Hepatic stellate cell (primary cell): ENCODE measurements at places on chromosomes 2 and 18.

DNA sequence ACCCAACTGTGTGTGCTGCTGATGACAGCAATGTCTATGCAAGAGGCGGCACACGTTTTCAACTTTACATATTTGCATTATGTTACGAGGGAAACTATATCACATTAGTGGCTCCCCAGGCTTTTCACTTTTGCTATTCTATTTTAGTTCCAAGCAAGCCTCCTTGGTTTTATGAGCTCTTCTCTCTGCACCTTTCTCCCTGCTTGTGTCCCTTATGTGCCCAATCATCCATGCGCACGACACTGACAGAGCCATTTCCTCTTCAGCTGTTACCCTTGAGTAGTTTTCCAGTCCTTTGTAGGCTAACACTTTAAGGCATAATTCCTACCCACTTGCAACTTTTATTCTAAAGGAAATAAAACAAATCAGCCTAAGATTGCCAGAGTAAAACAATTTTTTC, 154.3 kb downstream of the TCF4 start:
- DNase-seq, result no peak

DNA sequence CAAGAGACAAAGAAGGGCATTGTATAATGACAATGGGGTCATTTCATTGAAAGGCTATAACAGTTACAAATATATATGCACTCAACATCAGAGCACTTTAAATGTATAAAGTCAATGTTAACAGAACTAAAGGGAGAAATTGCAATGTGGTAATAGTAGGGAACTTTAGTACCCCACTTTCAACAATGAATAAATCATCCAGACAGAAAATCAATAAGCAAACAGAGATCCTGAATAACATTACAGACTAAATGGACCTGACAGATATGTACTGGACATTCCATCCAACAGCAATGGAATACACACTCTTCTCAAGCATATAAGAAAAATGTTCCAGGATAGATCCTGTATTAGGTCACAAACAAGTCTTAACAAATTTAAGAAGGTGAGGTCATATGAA, 90.5 kb upstream of the ALKAL2 start:
- DNase-seq, result no peak

- no peak for DNase-seq
These were observed 62.0 kb upstream of the POMC start for GRCh38 chr2:25230198-25230947.

GRCh38 chr18:68427951-68428401, 286.9 kb downstream of the TMX3 start:
- no peak for DNase-seq

GRCh38 chr2:64848363-64848762, 140.8 kb upstream of the SLC1A4 start:
- no peak for DNase-seq

- no peak for DNase-seq
These were observed 259.3 kb downstream of the AGPS start for GRCh38 chr2:177651833-177652232.

GRCh38 chr2:44716131-44716530, 225.4 kb upstream of the SIX3 start:
- no peak for DNase-seq

GRCh38 chr18:8942021-8942908, 160.2 kb upstream of the NDUFV2 start:
- no peak for DNase-seq

DNA sequence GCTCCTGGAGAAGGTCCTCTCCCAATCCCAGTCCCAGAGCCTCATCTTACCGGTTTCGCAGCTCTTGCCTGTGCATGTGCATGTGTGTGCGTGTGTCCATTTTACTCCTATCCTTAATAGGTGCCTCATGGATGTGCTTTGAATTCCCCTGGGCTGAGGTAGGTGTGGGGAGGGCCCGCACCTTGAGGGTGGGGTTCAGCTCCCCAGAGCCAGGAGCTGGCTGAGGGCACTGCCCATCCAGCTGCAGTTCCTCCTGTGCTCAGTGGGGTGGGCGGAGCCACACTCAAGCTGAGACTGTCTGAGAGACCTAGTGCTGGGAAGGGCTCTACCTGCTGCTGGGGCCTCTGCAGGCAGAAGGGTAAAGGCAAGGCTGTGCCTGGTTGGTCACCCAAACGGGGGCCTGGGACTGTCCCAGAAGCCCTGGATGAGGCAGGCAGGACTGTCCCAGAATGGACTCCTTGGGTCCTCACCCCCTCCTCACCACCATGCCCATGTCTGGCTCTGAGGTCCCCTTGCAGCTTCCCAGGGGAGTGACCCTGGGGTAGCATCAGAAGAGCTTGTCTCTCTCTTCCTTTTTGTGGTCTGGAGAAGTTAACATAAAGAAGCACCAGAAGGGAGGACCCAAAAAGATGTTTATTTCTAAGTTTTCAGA, 8.9 kb downstream of the GDF7 start:
- DNase-seq, result no peak
